ENCODE measurements at places on chromosomes 6 and 20.

DNA sequence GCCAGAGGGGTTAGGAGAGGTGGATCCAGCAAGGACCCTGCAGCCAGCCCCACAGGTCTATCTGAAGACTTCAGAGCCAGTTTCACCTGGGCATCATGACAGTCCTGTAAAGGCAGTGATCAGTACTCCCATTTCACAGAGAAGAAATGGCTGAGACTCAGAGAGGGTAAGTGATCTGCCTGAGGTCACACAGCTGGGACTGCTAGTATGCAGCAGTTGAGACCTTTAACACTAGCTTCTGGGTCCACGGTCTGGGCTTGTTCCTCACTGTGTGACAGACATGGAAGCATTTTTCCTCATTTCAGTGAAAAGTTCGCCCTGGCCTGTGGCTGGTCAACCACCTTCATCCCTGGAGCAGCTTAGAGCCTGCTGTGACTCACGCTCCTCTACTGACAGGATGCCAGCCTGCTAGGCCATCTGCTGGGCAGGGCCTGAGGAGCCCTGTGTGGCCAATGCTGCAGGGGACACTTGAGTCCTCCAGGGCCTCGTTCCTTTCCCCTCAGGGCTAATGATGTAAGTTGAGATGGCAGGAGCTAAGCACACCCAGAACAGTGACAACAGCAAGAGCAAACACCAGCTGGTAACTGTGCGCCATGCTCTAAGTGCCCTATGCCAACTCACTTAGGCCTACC, 192.0 kb downstream of the LRFN2 start:
- no peak for DNase-seq

DNA sequence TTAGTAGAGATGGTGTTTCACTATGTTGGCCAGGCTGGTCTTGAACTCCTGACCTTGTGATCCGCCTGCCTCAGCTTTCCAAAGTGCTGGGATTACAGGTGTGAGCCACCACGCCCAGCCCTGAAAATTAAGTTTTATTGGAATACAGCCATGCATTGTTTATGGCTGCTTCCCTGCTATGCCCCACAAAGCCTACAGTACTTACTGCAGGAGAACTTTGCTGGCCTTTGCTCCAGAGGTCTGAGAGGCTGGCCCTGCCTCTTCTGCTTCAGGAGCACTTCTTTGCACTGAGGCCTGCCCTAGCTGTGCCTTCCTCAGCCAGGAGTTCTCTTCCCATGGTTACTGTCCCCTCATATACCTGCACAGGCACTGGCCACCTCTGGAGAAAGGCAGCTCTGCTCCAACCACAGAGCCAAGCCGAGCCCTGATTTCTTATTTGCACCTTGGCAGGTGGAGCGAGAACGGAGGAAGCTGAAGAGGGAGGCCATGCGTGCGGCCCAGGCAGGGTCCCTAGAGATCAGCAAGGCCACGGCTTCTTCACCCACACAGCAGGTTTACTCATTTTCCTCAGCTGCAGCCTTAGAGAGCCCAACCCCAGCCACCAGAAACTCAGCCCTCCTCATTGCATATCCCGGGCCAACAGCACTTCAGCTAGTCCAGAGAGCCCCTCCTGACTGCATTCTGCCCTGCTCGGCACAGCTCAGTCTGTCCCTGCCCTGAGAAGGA, 20.8 kb downstream of the C20orf173 start:
- DNase-seq, result no peak

GRCh38 chr6:134000443-134000842, 47.4 kb downstream of the TBPL1 start:
- DNase-seq, result no peak

DNA sequence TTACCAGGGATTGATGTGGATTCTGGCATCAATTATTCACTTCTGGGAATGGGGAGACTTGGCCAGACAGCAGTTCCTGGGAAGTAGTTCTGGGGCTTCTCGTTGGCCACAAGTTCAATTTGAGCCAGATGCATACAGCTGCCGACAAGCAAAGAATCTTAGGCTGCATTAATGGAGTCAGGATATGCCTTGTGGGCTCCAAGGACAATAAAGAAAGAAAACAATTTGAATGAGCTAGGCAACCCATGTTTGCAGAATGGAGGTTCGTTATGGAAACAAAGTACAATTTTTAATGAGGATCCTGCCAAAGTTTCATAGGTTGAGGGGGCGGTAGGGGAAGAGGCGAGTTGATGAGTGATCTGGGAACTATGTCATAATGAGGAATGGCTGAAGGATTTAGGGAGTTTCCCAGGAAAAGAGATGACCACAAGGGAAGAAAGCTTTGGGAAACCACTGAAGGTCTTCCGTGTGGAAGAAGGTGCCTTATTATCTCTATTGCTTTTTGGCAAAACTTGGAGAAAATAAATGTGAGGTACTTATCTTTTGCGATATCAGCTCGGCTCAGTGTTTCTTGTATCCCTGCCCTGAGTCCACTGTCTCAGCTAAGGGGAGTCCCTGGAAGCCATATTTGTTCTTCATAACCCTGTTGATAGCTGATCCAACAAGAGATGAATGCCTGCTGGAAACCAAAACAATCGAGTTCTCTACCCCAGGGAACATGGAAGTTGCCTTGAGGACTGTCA, 181.0 kb upstream of the ZNF217 start:
- no peak for DNase-seq

GRCh38 chr6:158002249-158002950, 20.7 kb downstream of the SYNJ2 start:
- no peak for DNase-seq

DNA sequence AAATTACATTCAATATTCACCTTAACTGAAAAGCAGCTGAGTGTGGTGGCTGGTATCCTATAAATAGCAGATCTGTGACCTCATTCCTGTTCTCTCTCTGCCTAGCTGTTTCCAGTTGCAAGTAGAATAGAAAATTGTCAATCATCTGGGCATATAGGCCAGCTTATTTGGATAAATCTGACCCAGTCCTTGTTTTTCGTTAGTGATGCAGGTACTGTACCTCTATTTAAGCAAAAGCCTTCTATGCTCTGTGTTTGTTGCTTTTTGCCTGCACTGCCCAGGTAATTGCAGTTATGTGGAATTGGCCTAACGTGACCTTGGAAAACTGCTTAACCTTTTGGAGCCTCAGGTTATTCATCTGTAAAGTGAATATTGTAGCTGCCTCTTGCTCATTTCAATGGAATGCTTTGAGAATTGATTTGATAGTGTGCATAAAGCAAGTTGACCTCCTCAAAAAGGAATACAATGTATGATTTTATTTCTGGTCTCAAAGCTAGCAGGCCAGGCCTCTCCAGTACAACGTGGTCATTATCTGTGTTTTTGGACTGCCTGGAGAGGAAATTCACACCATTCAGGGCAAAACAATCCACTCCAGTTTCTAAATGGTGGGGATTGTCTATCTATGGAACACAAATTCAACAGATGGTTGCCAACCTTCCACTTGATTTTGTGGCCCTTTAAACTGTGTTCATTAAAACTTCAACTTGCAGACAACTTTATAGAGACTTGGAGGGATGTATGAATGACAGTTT, 508.7 kb upstream of the CITED2 start:
- no peak for DNase-seq

DNA sequence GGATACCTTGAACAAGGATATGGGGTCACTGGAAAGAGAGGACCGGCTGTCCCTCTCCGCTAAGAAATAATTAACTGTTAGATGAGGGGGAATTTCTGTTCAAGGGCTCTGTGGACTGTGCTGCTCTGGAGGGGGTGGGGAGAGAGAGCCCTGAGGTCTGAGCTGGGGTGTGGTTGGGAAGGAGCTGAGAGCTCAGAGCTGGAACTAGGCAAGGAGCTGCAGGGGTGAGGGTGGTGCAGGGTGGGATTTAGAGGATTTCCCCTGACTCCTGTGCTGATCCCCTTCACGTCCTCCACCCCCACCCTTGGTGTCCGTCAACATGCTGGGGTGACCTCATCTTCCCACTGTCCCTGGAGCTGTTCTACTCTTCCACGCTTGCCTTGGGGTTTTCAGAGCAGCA, 52.5 kb downstream of the HLA-A start:
- no peak for DNase-seq

DNA sequence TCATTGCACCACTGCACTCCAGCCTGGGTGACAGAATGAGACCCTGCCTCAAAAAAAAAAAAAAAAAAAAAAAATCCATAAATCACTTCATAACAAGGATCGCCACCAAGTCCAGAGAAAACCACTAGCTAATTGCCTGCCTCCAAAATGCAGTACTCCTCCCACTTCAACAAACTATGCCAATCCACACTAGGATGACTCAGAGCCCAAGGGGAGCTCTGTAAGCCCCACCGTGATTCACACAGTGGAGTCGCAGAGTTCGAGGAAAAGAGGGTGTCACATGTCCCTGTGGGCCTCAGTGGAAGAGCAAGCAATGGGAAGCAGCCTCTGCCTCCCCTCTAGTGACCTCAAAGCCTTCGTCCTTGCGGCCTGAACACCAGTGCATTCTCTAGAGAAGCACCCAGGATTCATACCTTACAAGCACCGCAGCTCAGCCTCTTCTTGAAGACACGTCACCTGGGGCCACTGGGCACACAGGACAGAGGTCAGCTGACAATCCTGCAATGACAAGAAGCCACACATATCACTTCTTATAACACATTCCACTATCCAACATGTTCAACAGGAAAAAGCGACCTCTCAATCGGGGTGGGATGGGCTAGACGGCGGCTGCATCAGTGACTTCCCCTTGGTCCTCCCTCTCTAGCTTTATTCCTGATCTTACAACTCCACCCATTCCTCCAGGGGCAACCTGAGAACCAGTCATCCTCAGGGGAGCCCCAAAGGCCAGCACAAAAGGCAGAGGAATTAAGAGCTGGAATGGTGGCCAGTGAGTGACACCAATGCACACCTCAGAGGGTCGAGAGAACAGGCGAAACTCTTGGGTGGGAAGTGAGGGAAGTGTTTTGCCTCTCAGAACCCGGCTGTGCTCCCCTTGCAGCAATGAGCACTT, 8.9 kb downstream of the SNHG17 start:
- DNase-seq, result no peak

DNA sequence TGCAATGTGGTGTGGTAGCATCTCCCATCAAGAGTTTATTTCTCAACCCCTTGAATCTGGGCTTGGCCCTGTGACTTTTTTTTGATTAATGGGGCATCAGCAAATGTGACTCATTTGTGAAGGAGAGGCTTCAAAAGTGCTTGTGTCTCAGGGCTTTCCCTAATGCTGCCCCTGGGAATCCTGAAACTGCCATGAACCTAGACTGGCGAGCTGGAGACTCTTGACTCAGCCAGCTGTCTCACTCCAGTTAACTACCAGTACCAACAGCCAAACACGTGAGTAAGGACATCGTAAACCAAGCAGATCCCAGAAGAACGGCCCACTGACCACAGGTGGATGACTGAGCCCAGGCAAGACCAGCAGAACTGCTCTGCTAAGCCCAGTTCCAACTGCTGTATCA, 72.8 kb upstream of the ADTRP start:
- no peak for DNase-seq

- peak; percentile 37 for DNase-seq
These were observed at the start of gene SERPINB6 for GRCh38 chr6:2971420-2972218. TSS of gene SERPINB6 (minus strand) at chr6:2971567. CDS start at chr6:2959332, 12,235 bp downstream.

DNA sequence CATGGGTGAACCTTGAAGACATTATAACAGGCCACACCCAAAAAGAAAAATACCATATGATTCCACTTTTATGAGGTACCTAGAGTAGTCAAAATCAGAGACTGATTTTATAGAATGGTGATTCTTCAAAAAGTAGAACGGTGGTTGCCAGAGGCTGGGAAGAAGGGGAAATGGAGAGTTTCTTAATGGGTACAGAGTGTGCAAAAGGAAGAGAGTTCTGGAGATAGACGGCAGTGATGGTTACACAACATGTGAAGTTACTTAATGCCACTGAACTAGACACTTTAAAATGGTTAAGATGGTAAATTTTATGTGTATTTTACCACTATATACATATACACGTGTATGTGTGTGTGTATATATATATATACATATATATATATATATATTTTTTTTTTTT, 80.8 kb downstream of the PRND start:
- no peak for DNase-seq

DNA sequence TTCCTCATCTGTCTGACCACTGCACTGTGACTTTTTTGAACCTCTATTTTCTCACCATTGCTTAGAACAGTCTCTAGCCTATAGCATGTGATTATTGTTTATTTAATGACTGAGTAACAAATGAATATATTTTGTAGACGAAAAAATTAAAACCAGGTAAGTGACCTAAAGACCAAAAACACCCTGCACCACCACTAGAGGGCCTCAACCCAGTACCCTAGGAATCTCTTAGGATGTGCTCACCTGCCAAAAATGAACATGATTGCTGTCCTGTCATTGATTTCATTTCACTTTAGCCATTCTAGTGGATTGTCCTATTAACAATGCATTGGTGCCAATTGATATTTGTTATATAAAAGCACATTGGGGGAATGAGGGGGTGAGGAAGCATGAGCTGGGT, 199.1 kb downstream of the COL9A1 start:
- no peak for DNase-seq

DNA sequence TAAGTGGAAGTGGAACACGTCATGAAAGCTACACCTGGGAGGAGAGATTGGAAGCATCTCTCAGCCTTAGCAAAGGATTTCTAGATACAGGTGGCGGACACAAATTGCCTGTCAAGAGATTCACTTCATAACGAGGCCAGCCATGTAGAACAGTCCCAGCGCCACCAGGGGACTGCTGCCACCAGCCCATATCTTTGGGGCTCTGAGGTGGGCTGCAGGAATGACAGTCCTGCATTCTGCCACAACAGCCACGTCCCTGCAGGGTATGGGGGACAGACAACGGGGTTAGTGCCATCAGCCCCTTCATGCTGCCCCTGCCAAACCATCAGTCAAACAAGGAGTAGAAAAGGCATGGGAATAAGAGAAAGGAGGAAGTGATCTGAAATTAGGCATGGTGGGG, 81.2 kb upstream of the SASH1 start:
- DNase-seq, result no peak

DNA sequence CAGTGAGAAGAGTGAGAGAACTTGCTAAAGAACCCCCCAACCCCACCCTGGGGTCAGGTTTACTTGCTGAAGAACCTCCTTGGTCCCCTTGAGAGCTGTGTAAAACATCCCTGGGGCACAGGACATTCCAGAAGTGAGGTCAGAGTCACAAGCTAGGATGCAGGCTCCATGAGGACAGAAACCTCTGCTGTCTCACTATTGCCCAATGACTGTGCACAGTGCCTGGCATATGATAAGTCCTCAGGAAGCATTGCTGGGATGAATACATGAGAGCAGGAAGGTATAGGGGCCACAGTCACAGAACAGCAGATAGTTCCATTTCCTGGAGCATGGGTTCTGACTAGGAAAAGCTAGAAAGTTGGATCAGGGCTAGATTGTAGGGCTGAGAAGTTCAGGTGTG, 18.4 kb downstream of the NT5E start:
- no peak for DNase-seq

- DNase-seq, result no peak
These were observed 248.9 kb upstream of the THEMIS start for GRCh38 chr6:128149796-128150195.

Data from activated gamma-delta T cell treated with Interleukin-2 at 50 U/mL for 16 hours (primary cell).